ENCODE measurements at places on chromosomes 12 and 14.

DNA sequence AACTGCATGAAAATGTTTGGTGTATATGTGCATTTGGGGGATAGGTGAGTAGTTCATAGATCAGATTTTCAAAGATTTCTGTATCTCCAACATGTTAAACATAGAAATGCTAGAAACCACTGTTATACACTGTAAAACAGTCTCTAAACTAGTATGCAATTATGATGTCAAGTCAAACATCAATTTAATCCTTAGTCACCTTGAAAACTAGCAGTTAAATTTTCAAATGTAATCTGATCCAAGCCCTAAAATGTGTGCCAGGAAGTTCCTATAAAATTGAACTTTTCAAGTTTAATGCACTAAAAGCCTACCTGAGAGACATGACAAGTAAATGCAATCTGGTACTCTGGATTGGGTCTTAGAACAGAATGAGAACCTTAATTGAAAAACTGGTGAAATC is 14.5 kb downstream of the SLC35F4 start:
- DNase-seq: no peak

DNA sequence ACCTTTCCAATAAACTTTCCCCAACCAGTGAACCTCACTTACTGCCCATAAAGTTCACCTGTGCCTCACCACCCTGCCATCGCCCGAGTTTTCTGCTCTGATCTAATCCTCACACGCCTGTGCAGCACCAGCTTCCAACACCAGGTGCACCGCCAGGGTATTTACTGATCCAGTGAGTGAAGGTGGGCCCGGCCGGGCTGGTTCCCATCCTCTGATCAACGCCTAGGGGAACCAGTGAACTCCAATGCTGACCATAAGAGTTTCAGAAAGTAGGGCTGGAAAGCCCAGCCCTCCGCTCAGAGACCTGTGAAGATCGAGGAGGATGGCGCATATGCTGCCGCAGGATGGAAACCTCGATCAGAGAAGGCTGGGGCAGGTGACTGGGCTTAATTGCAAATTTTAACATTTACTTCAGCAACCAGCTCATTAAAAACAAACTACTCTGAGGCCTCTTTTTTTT is 685 bp upstream of the MYL6B start:
- DNase-seq: peak; percentile 49

DNA sequence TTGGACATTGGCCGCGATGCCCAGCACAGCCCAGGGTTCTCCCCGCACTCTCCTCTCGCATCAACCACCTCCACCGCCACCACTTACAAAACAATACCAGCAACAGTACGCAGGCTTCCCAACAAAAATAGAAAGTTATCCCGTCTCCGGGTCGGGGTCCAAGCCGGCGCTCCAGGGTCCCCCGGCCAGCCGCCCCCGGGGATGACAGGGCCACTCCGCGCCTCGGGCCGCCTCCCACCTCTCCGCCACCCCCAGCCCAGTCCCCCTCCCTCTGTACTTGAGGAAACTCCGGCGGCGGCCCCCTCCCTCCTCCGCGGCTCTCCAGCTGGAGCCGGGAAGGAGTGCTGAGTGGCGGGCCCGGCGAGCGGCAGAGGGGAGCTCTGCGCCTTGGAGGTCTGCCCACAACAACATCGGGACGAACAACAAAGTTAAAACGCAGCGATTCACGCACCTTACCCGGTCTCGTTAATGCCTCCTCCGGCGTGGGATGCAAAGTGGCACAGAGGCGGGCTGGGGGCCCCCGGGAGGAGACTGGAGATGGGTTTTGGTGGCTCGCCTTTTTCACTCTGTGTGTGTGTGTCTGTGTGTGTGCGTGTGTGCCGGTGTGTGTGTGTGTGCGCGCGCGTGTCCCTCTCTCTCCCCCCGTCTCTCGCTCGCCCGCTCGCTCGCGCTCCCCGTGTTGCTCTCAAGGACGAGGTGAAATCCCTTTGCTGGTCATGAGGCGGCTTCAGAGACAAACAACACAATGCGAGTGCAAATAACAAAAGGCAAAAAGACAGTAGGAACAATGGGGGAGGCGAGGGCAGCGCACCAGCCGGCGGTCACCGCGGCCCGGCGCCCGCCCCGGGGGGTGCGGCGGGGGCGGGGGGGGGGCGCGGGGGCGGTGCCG is 386.8 kb downstream of the BCAT1 start:
- DNase-seq: peak; percentile 77

GRCh38 chr12:20822415-20822814 is 11.9 kb downstream of the SLCO1B3 start:
- DNase-seq: no peak

DNA sequence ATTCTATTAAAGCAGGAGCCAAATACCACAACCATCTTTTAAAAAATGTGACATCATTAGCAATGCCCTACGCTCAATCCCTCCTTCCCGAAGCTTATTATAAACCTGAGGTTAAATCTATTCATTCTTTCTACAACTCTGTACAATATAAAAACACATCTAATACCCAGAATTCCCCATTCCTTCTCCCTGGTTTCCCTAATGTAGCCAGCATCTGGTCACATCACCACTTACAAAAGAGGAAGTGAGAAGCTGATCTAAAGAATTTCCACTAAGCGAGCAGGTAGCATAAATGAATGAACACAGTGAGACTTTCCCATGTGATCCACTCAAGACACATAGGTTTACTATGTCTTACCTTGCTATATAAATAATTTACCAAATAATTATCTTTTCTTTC is 90.4 kb downstream of the LRP6 start:
- DNase-seq: no peak

DNA sequence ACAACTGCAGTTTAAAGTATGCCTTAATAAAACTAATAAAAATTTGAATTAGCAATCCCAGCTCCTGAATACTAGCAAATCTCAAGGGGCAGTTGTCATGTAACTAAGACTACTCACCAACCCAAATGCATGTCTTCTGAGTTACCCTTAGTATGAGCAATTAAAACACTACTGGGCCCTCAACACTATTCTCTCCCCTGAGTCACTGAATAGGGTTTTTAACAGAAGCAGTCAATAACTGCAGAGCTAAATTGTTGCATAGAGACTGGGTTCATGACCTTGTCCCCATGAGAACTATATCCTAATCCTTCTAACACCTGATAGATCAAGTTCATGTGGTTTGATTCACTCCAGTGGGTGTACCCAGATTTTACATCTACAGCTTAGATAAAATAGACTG is 38.8 kb downstream of the MDM1 start:
- DNase-seq: no peak

DNA sequence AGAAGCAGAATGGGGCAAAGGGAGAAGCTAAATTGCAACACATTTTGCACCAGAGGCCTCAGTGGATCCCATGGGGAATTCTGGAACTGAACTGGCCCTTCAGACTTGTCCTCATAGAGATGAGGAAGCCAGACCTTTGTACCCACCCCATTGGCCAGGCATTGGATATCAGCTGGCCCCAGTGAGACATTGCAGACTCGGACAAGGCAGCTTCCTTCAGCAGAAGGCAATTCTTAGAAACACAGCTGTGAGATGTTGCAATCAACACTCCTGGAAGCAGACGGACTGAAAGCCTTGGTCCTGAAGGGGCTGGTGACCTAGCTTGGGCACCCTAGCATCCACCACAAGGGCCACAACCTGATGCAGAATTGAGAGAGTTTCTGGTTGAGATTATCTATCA is 218.1 kb downstream of the MSRB3 start:
- DNase-seq: peak; percentile 48

DNA sequence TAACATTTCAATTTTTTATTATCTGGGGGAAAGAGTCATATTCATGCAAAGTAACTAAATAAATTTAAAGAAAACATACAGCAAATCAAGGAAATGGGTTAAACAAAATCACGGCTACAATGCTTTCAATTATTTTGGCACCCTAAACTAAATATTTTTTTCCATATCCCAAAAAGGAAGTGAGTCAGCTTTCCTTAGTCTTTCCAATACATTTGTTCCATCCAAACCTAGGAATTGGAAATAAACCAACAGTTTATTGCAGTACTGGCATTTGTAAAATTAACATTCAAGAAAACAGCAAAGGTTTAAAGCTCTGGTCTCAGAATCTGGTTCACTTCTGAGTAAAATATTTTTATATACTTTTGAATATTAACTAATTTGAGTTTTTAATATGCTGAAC is 89.2 kb downstream of the BCL2L14 start:
- DNase-seq: no peak

GRCh38 chr14:32719601-32720000 is 219.1 kb upstream of the NPAS3 start:
- DNase-seq: no peak

DNA sequence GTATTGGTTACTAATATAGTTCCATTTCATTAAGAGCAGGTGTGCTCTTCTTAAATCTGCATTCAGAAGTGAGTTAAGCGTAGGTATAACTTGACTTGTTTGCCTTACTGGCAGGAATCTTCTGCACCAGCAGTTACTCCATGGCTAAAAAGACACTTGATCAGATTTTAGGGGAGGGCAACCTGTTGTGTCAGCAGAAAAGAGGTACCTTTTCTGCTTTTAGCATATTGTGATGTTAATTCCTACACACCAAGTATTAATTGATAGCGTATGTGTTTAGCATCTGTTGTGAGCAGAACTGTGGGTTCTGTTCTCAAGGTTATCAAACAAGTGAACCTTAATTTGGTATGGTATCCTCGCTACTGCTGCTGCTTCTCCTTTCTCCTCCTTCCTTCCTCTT is 38.3 kb downstream of the TTLL5 start:
- DNase-seq: no peak

- no peak for DNase-seq
These were observed 126.0 kb upstream of the COCH start for GRCh38 chr14:30748343-30748742.

- DNase-seq: no peak
These were observed 51.0 kb downstream of the NFKBIA start for GRCh38 chr14:35353409-35354172.

DNA sequence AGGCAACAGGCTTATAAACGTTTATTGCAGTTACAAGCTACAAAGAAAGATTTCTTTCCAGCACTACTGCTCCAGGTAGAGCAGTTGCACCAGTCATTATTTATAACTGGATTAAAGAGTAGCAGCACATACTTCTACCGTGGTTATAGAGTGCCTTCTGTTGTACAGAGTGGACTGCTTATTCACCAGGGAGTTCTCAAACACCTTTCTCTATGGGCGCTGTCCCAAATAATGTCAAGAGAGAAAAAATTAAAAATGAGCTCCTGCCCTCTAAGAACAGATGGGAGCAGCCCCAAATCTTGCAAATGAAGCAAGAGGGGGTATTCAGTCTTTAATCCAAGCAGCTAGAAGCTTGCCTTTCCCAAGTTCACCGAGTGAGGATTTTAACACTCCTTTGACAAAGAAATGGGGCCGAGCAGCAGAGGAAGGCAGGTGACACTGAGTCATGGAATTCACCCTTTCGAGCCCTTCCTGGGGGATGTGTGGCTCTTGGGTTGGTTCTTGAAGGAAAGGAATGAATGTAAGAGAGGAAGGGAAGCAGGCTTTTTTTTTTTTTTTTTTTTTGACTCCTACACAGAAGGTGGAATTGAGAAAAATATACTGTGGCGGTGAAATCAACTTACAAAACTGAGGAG is 181.2 kb downstream of the PRKCH start:
- DNase-seq: no peak

DNA sequence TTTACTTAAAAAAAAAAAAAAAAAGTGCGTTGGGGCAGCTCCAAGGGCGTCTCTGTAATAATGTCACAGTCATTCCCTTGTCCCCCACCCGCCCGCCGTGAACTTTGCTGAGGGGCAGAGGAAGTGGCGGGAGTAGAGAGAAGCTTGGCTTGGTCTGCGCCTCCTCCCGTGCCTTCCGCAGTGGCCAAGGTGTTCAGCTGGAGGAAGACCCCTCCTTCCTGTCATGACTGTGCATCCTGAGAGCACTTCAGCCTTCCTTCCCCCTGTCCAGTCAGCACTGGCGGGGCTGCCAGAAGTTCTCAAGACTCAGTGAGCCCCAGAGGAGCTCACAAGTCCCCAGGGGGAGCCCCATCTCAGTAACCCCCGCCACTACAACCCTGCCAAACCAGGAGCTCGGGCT is 32.2 kb downstream of the AACS start:
- DNase-seq: no peak

GRCh38 chr12:16763901-16764300 is 157.9 kb upstream of the LMO3 start:
- no peak for DNase-seq

DNA sequence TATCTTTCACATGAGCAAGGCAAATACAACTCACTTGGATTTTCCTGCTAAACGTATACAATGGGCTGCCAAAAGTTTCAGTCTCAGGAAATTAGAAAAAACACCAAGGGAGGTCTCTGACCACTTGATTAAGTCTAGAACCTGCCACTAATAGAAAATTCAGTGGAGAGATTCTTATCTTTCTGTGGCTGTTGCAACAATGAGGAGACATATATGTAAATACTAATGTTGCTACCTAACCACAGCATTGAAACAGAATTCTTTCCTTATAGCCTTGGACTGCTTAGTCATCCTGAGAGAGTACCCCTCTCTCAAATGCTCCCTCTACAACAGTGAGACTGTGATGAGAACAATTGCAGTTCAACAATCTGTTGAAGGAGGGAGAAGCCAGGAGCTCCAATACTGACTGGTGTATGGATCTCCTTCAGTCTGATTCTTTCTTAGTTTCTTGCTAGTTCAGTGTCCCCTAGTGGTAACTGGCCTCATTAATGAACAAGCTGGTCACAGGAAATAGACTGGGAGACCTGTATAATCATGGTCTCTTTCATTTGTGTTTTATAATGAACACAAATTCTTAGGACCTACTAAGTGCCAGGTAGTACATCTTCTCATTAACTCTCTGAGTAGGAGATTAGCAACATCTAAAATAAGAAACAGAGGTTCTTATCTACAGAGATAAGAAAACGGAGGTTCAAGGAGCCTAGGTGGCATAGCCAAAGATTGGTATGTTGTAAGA is 164.5 kb downstream of the SLC38A4 start:
- DNase-seq: no peak

DNA sequence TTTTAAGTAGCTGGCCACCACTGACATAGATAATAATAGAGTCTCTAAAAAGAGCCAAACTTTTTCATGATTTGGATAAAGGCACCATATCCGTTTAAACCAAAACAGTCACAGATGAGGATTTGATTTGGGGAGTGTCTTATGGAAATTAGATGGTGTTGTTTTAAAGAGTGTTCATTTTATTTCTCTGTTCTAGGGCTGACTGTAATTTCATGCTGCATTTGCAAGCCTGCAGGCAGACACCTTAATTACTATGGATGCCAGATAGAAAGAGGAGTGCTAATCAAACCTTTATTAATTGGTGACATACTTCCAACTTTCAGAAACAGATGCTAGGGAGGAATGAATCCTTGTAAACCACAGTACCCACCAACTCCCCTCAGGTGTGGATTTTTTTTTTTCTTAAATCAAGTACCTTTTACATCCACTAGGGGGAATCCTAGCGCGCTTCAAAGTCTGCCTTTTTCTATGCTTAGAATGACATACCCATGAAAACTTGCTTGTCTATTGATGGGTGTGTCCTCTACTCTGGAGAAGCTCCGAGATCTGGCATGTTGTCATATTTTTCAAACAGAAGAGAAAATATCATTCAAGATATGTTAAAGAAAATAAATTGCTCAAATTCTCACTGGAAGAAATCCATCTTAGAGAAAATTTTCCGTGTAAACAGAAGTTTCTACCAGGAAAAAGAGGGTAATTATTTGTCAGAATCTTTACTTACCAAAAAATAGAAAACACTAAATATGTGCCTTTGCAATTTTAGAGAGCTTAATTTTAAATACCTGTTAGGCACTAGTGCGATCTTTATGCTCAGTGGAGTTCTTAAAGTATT is 14.2 kb upstream of the PLXNC1 start:
- no peak for DNase-seq

GRCh38 chr14:69404883-69405282 is 6.4 kb downstream of the SLC39A9 start:
- no peak for DNase-seq

- no peak for DNase-seq
These were observed 22.9 kb downstream of the BMAL2 start for GRCh38 chr12:27355486-27355885.

Data from left ventricle myocardium superior (tissue), 1 donor.